ENCODE measurements at places on chromosomes 4 and X.

- DNase-seq: no peak
Observed at GRCh38 chr4:1055721-1056590, 44.5 kb downstream of the FGFRL1 start.

DNA sequence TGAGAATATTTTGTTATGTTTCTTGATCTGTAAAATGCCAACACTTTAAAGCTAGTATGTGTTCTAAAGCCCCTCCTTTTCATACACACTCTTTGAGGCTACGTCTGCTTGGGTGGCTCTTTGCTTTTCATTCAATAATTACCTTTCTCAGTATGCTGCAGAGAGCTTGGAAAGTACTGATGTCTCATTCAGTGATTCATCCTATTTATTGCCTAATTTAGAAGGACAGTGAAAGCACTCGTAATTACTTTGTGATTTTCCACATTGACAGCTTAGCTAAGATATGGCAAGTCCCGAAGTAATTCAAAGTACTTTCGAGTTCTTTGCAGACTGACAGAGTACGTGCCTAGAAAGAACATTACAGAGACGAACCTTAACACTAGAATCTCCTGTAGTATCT lies 57.2 kb downstream of the BMP15 start:
- DNase-seq: no peak

GRCh38 chrX:39309018-39309635 lies 507.9 kb downstream of the MID1IP1 start:
- DNase-seq: no peak

DNA sequence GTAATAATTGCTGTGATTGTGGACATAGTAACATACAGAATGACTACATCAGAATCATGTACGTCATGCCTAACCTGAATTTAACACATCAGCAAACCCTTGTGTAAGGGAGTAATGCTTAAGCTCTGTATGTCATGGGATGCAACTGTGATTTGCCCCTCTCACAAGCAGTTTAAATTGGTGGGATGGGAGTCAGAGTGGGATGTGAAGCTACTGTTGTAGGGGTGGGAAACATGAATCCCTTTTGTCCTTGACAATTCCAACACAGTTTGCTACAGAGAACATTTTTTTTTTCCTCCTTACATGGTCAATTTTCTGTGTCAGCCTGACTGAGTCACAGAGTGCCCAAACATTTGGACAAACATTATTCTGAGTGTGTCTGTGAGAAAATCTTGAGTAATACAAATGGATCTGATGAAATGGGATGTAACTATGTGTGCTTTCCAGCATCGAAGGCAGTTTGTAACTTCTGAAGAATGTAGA lies 392.8 kb downstream of the GPM6A start:
- peak; percentile 95 for DNase-seq

DNA sequence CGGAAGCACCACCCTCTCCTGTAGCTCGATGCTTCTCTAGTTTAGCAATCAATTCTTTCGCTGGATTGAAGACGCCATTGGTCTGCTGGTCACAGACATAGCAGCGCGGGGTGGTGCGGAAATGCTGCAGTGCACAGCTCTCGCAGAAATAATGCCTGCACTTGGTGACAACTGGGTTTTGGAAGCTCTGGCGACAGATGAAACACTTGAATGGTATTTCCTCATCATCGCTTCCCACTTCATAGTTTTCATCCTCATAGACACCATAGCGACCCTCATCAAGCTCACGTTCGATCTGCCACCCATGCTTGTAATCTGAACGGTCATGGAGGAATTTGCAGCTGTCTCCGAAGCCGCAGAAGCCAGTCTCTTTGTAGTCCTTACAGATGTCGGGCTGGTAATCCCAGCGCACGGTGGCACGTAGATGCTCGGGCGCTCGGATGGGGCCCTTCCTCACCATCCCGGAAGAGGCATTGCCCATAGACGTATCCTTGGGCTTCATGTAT lies 854 bp downstream of the RNF113A start:
- no peak for DNase-seq

DNA sequence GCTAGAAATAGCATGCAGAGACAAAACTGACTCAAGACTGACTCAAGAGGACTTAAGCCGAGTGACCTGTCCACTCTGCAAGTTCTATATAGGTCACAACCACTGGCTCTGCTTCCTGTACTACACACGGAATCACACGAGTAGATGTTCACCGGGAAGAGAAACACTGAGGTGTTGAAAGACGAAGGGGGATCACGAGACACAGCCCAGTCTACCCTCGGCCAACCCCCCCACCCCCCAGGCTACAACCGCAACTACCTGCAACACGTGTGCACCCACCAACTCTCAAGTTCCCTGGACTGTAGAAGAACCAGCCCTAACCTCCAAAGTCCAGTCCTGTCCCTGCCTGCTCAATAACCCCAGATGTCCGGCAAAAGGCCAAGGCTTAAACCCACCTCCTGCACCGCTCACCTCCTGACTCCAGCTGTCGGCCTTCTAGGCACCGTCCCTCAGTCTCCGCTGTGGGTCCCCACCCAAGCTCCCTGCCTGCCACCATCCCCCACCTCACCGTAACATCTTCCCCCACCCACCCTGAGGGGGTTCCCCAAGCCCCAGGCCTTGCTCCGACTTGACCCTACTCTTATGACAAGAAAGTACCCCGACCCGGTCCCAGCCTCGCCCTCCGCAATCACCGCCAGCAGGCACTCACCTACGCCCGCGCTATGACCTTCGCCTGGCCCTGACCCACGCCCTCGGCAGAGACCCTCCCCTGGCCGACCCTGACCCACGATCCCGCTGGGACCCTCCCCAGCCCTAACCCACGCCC lies 739 bp downstream of the GAK start:
- DNase-seq: peak; percentile 16

DNA sequence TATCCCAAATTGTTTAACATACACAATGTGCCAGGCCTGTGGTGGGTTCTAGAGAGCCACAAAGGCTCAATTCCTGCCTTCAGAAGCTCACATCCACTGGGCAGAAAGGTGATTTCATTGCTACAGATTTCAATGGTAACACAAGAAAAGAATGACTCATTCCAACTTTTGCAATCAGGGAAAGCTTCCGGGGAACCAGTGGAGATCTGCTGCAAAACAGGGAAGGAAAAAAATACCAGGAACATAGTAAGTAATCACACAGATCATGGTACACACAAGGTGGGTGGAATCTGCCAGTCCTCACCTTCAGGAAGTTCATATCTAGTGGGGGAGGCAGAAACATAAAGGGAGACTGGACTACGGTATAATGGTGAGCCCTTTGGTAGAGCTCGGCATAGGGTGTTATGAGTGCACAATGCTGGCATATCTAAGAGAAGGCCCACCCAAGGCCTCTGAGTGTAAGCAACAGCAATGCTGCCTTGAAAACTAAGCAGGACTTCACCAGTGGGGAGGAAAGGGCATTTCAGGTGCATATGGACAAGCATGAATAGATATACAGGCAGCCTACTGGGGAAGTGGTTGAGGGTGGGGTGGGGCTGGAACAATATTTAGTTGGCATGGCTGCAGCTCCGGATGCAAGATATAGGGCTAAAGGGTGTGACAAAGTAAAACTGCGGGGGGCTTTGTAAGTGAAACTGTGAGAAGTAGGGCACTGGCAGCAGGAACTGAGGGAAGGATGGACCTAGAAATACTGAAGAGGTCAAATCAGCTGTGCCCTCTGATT lies 24.2 kb downstream of the GPRIN3 start:
- DNase-seq: peak; percentile 2

- no peak for DNase-seq
Observed at GRCh38 chr4:92091335-92091734, 212.4 kb upstream of the GRID2 start.

GRCh38 chr4:169103966-169104412 lies 93.9 kb upstream of the CBR4 start:
- no peak for DNase-seq

- DNase-seq: no peak
Observed at GRCh38 chr4:20698382-20698781, 1.9 kb upstream of the PACRGL start.

DNA sequence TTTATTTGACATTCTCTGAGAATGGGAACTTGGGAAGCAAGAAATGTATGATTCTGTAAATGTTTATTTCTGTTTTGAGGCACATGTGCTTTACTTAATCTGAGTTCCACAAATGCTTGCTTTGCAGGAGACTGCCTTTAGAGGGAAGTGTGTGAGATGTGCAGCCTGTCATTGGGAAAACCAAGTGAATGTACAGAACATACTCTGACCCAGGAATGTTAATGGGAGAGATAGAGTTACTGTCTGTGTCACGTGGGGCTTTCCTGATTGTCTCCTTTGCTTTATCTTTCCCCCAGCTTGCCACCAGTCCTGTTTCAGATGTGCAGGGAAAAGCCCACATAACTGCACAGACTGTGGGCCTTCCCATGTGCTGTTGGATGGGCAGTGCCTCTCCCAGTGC lies 218.6 kb upstream of the ANXA3 start:
- DNase-seq: no peak

DNA sequence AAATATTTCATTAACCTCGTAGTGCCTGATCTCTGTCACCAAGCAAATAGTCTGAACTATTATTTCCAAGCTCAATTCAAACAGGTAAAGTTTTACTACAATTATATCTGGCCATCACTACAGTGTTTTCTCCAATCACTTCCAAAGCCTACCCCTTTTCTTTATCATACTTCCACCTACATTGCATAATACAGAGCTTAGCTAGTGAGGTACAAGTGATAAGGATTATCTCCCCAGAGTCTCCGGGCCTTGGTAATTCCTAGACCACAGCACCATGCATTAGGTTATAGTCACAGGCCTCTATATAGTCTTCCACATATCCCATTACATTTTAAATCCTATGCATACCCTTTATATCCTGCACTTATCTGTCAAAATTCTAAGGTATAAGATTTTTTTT lies 154.2 kb downstream of the SNCA start:
- no peak for DNase-seq

- peak; percentile 85 for DNase-seq
Observed at GRCh38 chr4:118765399-118765798, 70.5 kb downstream of the SEC24D start.

GRCh38 chr4:81346719-81347118 lies 125.0 kb downstream of the RASGEF1B start:
- no peak for DNase-seq

GRCh38 chr4:108049406-108049805 lies 59.7 kb downstream of the HADH start:
- no peak for DNase-seq

GRCh38 chr4:141132709-141133145 lies 542 bp downstream of the RNF150 start:
- no peak for DNase-seq

GRCh38 chr4:28845158-28845557 lies 1875.0 kb upstream of the PCDH7 start:
- DNase-seq: no peak

GRCh38 chrX:110989447-110989846 lies 106.5 kb upstream of the PAK3 start:
- DNase-seq: no peak

DNA sequence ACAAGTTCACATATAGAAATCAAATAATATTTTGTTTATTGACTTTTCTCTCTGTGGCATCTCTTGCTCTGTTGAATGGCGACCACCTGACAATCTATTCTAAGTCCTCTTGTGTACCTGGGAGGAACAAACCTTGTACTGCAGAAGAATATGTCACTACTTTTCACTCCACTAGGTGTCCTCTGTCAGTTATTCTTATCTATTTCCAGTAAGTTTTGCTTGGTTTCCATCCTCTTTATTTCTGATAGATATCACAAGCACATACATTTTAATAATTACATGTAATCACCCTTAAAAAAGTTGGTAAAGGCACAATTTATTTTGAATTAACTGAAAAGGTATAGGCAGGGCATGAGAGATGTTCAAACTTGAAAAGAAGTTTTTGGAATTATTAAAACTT lies 238.4 kb downstream of the SNCA start:
- DNase-seq: no peak

- DNase-seq: no peak
Observed at GRCh38 chrX:38987198-38987651, 186.0 kb downstream of the MID1IP1 start.

DNA sequence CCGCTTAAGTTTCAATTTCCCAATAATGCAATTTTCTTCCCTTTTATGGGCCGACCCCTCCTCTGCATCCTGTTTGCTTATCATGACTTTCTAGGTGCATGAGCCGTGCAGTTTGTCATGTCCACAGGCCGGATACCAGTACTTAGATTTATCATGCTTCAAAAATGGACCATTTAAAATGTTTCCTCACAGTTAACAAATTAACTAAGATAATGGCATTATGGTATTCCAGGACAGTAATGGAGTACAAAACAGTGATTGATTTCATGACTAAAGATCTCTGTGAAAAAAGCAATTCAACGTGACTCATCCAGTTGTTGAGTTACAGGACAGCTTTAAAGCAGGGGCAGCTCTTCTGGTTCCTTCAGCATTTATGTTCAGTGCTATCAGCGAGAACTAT lies 23.0 kb downstream of the SNX25 start:
- no peak for DNase-seq

DNA sequence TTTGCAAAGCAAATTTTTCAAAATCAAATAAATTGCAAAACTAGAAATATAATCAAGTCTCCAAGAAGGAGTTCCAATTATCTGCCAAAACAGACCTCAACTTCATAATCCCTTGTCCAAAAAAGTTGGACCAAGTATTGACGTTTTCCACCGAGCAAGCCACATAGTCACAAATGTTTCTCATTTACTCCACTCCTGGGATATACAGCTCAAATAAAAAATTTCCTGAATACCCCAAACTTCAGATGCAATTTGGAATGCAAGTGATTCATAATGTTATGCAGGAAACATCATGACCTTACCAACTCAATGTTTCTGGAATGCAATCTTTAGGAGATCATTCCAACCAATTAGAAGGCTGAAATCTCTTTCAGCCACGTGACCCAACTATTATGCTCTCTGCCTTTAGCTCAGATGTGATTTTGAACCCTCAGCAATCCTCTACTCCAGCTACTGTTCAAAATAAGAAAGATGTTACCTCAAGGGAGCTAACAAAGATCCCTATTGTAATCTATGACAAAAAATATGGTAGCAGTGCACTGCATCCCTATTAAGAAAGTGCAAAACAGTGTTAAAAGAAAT lies 72.4 kb downstream of the PRDM5 start:
- DNase-seq: peak; percentile 61

DNA sequence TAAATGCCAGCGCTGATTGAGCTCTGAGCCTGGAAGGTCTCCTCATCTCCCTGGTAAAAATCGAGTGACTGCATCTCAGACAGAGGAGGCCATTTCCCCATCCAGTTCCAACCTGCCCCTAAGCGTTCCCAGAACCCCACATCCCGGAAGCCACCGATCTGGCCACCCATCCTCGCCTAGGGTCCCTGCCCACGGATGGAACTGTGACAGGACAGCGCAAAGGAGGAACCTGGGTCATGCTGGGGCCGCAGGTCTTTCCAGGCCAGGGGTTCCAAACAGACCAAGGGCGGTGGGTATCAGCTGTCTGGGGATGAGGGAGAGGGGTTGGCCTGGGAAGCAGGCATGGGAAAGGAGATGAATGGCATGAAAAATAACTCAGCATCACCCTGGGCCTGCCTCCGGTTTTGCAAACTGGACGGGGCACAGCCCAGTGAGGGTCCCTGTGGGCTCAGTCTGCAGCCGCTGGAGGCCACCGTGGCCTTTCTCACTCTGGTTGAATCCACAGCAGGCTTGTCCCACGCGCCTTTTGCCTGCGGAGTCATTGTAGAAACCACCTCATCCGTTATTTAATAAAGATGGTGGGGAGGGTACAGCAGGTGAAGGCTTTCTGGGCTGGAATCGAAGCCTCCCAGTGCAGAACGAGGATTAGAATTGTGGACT lies 49.1 kb downstream of the ABLIM2 start:
- no peak for DNase-seq
